Activated T-cell treated with anti-CD3 and anti-CD28 coated beads for 24 hours (primary cell): ENCODE measurements at places on chromosomes 5 and 9.

DNA sequence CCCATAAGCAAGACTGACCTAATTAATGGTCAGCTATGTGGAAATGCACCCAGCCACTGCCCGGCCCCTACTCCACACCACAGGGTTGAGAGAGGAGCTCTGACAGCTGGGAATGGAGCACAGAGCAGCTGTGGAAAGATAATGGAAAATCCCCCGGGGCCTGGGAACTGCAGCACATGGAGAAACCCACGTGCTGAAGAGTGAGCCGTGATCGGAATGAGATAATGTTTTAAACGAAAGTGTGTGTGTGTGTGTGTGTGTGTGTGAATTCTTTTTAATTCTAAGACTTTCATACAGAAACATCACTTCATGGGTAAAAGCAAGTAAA is 13.1 kb upstream of the SLC12A7 start:
- DNase-seq: no peak

DNA sequence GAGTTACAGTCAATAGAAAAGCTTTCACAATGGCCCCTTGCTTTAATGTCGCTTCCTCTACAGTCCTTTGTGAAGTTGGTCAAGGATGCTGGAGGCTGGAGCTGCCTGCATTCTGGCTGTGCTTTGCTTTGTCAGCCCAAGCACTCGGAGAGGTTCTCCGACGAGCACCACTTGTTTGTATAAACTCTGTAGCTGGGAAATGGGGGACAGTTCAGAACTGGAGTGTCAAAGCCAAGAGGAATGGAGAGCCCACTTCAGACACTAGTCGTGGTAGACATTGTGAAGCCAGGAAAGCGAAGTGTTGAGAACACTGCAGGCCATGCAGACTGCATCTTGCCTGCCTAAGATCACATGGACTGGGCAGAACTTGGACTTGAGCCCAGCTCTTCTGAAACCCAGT is 330.3 kb downstream of the GADD45G start:
- DNase-seq: no peak

DNA sequence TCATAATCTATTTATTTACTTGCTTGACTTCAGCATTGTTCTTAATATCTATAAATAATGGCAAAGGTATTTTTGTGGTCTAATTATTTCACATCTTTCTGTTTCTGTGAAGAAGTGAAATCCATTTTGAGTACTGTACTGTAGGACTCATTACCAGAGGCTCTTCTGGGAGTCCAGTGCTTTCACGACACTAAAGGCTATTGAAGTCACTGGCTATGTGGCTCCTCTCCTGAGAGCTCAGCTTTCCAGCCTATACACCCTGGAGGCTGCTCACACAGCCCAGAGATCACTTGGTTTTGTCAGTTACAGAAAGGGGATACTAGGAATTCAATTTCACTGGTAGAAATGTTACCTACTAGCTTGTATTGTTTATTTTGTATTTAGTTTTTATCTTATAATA is 547.3 kb downstream of the TAF11L14 start:
- no peak for DNase-seq

DNA sequence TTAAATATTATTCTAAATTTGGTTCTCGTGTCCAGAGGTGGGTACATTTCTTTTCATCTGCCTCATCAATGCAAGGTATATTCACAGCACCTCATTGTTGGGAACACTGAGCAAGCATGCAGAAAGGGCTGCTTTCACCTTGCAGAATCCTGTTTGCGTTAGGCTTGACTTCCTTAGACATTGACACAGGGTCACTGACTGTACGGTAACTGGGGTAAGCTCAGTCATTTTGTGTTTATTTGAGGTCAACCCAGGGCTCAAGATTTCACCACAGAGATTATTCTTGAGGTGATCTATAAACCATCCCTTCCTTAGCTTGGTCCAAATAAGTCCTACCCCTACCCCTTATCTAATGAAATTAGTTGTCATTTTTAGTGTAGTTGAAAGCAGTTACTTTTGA is 1.7 kb upstream of the PTPDC1 start:
- DNase-seq: no peak

DNA sequence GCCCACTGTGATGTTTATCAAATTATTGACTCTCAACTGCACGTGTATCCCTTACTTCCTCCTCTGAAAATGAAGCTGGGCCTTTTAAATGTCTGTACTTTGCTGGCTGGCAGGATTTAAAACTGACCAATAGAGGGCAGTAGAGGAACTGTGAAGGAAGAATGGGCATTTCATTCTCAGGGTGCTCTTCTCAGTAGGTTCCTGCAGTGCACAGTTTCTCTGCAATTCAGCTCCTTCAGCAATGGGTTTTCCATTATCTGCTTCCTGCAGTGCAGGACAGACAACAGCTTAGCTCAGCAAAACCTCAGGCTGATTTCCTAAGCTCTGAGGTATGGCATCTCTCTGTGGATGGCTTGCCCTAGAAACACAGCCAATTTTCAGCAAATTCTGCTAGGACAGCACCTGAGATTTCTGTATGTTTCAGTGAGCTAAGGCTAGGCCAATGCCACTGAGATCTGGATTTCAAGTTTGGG is 298.4 kb upstream of the PRDM9 start:
- no peak for DNase-seq

GRCh38 chr9:81517954-81518353 is 171.4 kb downstream of the TLE1 start:
- no peak for DNase-seq

DNA sequence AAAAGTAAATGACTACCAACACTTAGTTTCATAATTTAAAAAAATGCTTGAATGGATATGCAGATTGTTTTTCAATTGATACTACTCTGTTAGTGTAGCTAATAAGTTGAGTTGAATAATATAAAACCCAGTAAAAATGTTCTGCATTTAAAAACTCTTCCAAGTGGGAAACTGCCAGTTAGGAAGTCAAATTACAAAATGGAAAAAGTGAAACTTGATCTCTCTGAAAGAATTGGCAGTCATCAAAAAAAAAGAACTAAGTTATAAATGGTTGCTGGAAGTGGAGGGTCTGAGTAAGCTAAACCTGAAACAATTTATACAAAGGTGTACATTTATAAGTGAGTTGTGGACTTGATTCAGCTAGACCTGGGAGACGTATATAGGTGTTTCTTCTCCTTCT is 52.4 kb downstream of the VCAN start:
- DNase-seq: no peak

- DNase-seq: no peak
These were observed 58.1 kb downstream of the KCNN2 start for GRCh38 chr5:114419959-114420358.
